ENCODE measurements at places on chromosomes 6 and 20. TPM values are rescaled to one million over a fixed set of nuclear protein-coding genes. Genes with fewer than 3 reads are reported as not detected.

GNMT gene
- not detected for total RNA-seq

ENPP5 gene
- total RNA-seq = not detected

GTSF1L gene
- not detected for total RNA-seq

TBC1D22B gene
- 5.5 TPM for total RNA-seq

BACH2 gene
- 0.33 TPM for total RNA-seq

LTA gene
- total RNA-seq = 0.10 TPM

SLC32A1 gene
- total RNA-seq = not detected

TINAG gene
- total RNA-seq = not detected

LY86 gene
- not detected for total RNA-seq

MCHR2 gene
- not detected for total RNA-seq

ZNF217 gene
- 22.6 TPM for total RNA-seq

ANGPT4 gene
- 0.03 TPM for total RNA-seq

LAMP5 gene
- total RNA-seq = 0.05 TPM

CTCFL gene
- total RNA-seq = not detected

KIF13A gene
- 20.1 TPM for total RNA-seq

GABRR1 gene
- total RNA-seq = not detected

COL19A1 gene
- not detected for total RNA-seq

NKAIN4 gene
- 6.4 TPM for total RNA-seq

MLN gene
- not detected for total RNA-seq

SLC2A4RG gene
- total RNA-seq = 101 TPM

THBS2 gene
- not detected for total RNA-seq

HIVEP2 gene
- total RNA-seq = 3.9 TPM

TGM2 gene
- 467 TPM for total RNA-seq

ADIG gene
- not detected for total RNA-seq

HLA-DQA1 gene
- not detected for total RNA-seq

DACT2 gene
- total RNA-seq = 0.65 TPM

FLRT3 gene
- total RNA-seq = 1.8 TPM

SLC22A23 gene
- 11.2 TPM for total RNA-seq

CHD6 gene
- 10.9 TPM for total RNA-seq

TP53RK gene
- total RNA-seq = 13.6 TPM

PRELID3B gene
- total RNA-seq = 81.4 TPM

CPXM1 gene
- total RNA-seq = not detected

BMP7 gene
- total RNA-seq = 0.35 TPM

RAD21L1 gene
- not detected for total RNA-seq

SLC13A3 gene
- total RNA-seq = 0.13 TPM

SLC26A8 gene
- not detected for total RNA-seq

PLTP gene
- 1.3 TPM for total RNA-seq

UNC93A gene
- total RNA-seq = not detected

TAF11 gene
- 20.7 TPM for total RNA-seq

TBX18 gene
- total RNA-seq = 17.2 TPM

HDGFL1 gene
- total RNA-seq = not detected

GNRH2 gene
- total RNA-seq = not detected

IL17A gene
- total RNA-seq = not detected

SCUBE3 gene
- total RNA-seq = 0.05 TPM

HLA-DPB1 gene
- total RNA-seq = not detected

OR5V1 gene
- total RNA-seq = not detected

GJA1 gene
- 50.3 TPM for total RNA-seq

RAB5IF gene
- 279 TPM for total RNA-seq

HLA-DRB1 gene
- total RNA-seq = not detected

SLC17A2 gene
- total RNA-seq = not detected

CDH26 gene
- 0.10 TPM for total RNA-seq

SLC23A2 gene
- 13.1 TPM for total RNA-seq

SEC23B gene
- 69.3 TPM for total RNA-seq

TSBP1 gene
- total RNA-seq = not detected
